Fibroblast of skin of left biceps (primary cell): ENCODE measurements at places on chromosomes 4 and X.

DNA sequence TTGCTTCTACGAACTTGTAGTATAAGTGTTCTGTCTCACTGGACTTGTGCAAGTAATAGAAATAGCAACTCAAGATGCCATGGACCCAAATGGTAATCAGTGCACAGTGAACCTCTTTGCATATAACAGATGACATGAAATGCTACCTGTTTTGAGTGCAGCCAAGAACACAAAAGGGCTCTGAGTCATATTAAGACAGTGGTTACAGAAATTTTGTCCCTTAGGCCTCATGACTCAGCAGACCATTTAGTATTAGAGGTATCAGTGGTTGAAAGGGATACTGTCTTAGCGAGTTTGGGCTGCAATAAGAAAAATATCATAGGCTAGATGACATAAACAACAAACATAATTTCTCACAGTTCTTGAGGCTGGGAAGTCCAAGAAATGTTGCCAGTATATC lies 502.9 kb upstream of the PCDH10 start:
- no peak for DNase-seq

GRCh38 chr4:1521821-1522361 lies 115.6 kb upstream of the NKX1-1 start:
- no peak for DNase-seq

DNA sequence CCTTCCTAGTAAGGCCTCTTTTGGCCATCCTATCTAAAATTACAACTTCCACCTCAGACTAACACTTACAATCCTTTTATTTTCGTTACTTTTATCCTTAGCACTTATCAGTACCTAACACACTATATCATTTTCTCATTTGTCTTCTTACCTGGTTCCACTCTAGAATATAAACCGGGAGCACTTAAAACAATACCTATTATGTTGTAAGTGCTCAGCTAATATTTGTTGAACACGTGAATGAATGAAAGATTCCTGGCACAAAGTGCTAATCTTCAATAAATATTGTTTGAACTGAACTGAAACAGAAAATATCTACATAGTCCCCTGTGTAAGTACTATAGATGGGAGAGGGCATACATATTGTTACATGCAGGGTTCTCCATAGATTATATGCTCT lies 14.4 kb downstream of the MGARP start:
- DNase-seq, result no peak

GRCh38 chrX:45009371-45010000 lies 136.5 kb downstream of the KDM6A start:
- DNase-seq, result peak; percentile 1

DNA sequence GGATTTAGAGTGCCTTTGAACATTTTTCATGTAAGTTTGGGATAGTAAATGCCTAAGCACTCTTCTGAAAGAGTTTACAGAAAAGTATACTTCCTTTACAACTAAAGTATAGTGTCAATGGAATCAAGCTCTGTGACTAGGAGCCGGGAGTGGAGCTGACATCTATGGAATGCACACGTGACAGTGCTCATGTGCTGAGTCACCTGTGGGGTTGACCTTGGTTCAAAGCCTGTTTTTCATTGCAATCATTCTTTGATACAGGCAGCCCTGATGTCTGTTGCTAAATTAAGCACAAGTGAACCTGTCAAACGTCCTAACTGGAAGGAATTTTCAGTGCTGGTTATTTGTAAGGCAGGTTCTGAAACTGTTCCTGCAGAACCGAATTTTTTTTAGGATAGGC lies 82.5 kb downstream of the GPAT3 start:
- peak; percentile 32 for DNase-seq

- DNase-seq, result no peak
Measured at GRCh38 chrX:129779747-129780146, at the start of gene SASH3. Gene SASH3, plus strand, starts transcription at chrX:129779949. Its CDS starts 149 bp downstream, at chrX:129780098.

- no peak for DNase-seq
Measured at GRCh38 chr4:84497504-84498202, 1.4 kb downstream of the NKX6-1 start.

GRCh38 chr4:6622744-6623143 lies 17.7 kb upstream of the MRFAP1 start:
- DNase-seq, result no peak
